Fibroblast of mammary gland (primary cell): ENCODE measurements at places on chromosomes 16 and 17.

DNA sequence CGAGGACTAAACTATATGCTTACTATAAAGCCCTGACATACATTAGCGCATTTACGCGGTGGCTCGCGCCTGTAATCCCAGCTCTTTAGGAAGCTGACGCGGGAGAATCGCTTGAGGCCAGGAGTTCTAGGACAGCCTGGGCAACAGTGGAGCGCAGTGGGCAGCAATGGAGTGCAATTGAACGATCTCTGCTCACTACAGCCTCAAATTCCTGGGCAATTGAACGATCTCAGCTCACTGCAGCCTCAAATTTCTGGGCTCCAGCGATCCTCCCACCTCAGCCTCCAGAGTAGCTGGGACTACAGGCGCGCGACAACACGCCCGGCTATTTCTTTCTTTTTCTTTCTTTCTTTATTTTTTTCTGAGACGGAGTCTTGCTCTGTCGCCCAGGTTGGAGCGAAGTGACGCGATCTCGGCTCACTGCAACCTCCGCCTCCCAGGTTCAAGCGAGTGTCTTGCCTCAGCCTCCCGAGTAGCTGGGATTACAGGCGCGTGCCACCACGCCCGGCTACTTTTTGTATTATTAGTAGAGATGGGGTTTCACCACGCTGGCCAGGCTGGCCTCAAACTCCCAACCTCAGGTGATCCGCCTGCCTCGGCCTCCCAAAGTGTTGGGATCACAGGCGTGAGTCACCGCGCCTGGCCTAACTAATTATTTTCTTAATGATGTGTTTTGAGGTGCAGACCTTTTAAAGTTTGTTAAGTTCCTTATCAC, 506 bp upstream of the COG7 start:
- DNase-seq = no peak

DNA sequence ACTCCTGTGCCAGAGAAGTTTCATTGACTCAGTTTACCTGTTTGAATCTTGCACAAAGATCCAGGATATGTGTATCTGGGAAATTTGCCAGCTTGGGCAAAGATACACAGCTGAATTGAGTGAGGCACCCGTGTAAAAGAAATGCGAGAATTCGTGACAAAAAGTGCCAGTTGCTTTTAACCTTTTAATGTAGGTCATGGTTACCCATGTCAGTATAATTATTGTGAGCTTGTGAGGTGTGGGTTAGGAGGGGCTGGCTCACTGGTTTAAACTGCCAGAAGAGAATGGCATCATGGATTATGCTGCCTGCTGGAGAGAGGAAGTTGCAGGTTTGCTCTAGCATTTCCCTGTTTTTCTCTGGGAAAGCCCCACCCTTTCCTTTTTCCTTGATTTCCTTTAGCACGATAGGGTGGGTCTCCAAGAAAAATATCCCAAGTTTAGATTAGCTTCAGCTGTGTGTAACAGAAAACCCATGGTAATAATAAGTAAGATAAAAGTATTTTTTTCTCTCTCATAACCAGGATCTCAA, 24.8 kb upstream of the NDRG4 start:
- no peak for DNase-seq

DNA sequence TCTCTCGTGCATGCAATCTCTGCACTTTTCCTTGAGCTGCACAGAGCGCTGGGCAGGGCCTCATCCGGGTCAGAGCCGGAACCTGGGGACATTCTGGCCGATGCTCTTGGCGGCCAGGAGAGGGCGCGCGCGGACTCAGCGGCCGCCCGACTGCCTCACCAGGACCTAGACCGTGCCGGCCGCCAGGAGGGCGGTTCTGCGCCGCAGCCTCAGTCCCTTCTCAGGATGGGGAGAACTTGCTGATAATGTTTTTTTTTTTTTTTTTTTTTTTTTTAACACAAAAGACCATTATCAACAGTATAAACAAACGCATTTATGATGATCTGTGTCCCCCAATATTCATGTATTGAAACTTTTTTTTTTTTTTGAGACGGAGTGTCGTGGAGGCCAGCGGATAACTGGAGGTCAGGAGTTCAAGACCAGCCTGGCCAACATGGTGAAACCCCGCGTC, 8.1 kb upstream of the FLYWCH2 start:
- DNase-seq = peak; percentile 75

GRCh38 chr17:28874750-28875149, 19.9 kb downstream of the ERAL1 start:
- no peak for DNase-seq

- peak; percentile 76 for DNase-seq
These were observed 156.7 kb downstream of the ZNF423 start for GRCh38 chr16:49698931-49699840.

DNA sequence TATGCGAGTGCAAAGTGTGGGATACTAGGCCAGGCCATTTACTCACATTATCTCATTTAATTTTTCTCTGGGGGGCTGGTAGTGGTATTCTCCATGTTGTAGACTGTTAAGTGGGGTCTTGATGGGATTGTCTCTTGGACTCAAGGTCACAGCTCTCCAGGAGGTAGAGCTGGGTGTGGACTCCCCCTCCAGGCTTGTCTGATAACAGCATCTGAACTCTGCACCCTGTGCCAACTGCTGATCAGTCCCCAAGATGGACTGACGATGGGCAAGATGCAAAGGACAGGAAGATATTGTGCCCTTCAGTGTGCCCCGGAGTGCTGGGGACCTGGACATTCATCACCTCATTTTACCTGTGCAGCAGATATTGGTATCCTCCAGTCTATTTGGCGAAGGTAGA, 147.8 kb downstream of the MSI2 start:
- DNase-seq = no peak

DNA sequence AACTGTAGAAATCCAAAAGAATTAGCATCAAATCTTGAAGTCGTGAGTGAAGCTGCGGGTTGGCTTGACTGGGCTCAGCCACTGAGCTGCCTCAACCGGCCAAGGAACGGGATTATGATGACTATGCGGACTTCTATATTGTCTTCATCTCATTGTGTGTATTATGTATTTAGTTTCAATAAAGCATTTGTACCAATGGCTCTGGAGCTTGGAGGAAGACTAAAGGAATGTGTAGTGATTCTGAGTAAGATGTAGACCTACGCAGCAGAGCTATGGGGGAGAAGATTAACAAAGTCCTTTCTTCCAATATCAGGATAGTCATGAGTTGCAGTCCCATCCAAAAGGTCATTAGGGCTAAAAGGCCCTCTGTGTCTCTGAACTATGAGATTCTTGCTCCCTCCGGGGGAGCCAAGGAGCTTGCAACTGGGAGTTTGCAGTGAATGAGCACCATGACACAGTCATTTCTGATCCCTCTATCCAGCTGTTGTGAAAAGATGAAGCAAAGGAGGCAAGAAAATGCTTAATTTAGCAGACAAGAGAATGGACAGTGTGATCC, 8.3 kb downstream of the EME1 start:
- DNase-seq = no peak

- no peak for DNase-seq
These were observed 129.4 kb upstream of the PLCG2 start for GRCh38 chr16:81649561-81650184.

- DNase-seq = peak; percentile 81
These were observed at the start of gene SOX9 for GRCh38 chr17:72120642-72121163. Gene SOX9, plus strand, starts transcription at chr17:72121020. Its CDS starts 372 bp downstream, at chr17:72121392.

DNA sequence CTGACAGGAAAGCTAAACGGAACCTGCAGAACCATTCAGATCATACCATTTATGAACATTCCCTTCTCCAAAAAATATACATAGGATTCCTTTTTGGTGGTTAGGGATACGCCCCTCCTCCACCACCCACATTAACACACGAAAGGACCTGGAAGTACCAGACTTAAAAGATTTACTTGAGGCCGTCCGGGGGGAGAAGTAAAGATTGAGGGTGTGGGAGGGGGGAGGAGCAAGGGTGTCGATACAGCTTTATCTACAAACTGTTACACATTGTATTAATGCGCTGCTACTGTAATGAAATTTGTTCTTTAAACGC, 537 bp downstream of the PALB2 start:
- DNase-seq = peak; percentile 11

DNA sequence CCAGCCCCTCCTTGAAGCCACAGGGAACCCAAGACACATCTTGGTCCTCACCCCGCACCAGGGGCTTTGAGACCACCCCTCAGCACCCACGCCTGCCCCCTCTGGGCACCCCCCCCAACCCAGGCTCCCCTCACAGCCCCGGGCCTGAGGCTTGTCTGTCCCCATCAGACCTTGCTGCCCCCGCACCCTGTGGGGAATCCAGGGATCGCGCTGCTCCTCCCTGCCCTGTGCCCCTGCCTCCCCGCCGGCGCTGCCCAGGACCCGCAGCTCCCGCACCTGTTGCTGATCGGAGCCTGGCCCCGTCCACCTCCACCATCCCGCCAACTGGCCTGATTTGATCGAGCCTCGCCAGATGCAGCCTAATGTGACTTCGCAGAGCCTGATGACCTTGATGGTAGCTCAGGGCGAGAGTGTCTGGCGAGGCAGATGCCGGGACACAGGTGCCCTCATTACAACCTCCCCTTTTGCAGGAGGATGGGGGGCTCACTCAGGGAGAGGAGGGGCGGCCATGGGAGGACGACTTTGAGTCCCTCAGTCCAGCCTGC, 29.0 kb downstream of the SLC25A10 start:
- no peak for DNase-seq

- no peak for DNase-seq
These were observed 1.8 kb upstream of the ENPP7 start for GRCh38 chr17:79728908-79729471.

DNA sequence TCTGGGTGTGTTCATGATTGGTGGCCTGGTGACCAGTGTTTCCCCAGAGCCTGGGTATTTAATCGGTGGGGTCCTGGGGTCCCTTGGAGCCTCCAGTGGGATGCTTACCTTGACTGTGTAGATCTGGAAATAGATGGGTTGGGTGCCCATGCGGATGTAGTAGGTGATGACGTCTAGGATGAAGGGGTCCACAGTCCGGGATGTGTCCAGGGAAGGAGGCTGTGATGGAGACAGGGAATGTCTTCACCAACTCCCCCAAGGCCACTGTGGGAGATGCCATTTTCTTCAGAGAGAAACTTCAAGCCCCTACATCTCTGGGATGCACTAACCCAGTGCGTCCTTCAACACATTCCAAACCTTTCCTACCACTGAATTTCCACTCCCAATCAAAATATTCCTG, 24.1 kb upstream of the MFSD6L start:
- no peak for DNase-seq

DNA sequence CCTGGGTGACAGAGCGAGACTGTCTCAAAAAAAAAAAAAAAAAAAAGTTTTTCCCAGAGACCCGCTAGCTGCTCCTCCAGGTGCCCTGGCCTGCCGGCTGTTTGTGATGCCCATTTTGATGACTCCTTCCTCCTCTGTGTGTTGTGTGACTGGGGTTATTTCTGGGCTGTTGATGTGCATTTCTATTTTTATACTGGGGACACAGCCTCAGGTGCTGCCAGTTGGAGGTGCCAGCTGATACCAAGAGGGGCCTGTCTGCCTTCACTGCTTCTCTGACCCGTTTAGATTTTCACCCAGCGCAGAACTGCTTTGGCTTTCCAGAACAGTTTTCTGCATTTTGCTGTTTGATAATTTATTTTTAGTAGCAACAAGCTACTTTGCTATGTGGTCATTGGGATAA, 6.7 kb downstream of the PLA2G15 start:
- DNase-seq = no peak
